ENCODE measurements at places on chromosomes 7 and 10.

DNA sequence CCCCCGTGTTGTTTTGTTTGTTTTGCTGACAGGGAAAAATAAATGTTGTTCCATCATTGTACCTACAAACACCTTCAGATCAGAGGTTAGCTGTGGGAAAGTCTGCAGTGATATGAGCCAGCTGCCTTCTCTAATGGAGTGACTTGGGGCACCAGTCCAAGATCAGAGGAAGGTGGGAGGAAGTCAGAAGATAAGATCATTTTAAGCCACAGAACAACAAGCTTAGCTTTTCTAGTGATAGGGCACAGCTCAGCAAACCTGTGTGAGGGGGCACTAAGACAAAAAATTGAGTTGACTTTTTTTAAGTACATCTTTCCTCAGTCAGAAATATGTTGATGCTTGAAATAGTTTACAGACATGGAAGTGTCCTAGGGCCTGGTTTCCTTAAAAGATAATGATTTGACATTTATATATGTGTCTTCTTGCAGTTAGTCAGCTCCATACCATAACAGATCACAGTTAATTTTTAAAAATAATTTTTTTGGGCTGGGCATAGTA lies 240.3 kb upstream of the KAT6B start:
- DNase-seq, result no peak

DNA sequence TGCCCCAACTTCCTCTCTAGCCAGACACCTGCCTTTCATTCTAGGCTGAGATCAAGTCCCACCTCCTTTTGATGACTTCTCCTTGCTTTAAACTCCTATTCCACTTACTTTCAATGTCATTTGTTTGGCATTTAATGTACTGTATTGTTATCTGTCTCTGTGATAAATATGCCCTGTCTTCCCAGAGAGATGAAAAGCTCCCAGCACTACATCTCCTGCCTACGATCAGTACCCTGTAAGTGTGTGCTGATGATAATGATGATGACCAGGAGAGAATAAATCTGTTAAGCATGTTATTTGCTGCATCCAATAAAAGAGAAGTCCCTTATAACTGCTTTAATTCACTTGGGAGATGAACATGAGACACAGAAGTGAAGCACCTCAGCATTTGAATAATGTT lies 367.4 kb upstream of the C7orf33 start:
- no peak for DNase-seq

GRCh38 chr7:75758491-75758890 lies 13.5 kb downstream of the CCL26 start:
- DNase-seq, result no peak

DNA sequence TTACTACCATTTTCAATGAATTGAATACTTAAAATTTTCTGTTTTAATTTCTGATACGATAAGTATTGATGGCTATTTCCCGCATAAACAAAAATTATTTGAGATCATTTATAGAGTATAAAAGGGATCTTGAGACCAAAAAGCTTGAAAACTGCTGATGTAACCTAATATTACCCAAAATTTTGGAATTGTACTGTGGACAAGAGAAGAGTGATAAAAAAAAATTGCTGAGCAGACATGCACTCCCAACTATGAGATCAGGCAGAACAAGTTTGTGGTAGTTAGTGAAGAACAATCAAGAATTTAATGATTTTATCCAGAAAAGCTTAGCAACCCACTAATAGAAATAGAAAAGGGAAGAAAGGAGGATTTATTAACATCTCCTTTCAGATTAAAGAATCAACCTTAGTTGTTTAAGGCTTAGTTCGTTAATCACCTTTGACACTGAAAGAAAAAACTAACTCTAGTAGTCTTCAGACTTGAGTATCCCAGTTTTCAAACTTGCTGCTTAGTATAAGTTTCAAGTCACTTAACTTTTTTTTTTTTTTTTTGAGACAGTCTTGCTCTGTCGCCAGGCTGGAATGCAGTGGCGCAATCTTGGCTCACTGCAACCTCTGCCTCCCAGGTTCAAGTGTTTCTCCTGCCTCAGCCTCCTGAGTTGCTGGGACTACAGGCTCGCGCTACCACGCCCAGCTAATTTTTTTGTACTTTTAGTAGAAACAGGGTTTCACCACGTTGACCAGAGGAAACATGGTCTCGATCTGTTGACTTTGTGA lies 50.6 kb upstream of the ZC3HAV1 start:
- no peak for DNase-seq

DNA sequence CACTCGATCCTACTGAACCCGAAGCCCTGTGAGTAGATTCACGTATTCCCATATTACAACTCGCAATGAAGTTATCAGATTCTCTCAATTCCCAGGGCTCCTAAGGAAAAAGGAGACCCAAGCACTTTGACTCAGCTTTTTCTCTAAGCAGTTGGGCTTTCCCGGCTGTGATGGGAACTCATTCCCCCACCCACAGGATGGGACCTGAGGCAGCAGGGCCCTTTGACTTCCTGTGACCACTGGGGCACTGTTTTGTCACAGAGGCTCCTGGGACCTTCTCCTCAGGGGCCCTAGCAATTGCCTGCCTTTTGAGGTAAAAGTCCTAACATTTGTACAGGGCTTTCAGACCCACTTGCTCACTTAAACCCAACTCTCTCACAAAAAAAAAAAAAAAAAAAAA lies 122.8 kb upstream of the PDLIM1 start:
- no peak for DNase-seq

GRCh38 chr7:30222515-30223215 lies 61.7 kb upstream of the ZNRF2 start:
- DNase-seq, result no peak

- no peak for DNase-seq
Measured at GRCh38 chr7:33156441-33156840, 27.1 kb downstream of the BBS9 start.

DNA sequence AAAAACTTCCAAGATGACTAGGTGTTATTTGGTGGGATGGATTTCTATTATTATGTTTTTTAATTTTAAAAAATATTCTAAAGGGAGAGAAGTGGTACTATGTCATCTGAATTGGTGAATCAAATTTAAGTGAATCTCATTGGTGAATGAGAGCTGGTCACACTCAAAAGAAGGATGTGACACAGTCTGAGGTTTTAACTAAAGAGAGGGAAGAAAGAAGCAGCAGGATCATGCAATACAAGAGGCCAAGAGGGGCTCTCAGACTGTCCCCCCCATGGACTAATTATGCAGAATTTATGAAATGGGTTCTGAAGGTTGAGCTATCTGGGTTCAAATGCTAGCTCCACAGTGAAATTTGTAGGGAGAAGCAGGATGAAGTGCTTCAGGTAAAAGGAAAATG lies 16.2 kb downstream of the MACC1 start:
- DNase-seq, result no peak

- DNase-seq, result no peak
Measured at GRCh38 chr7:155809947-155810769, 2.1 kb downstream of the SHH start.

DNA sequence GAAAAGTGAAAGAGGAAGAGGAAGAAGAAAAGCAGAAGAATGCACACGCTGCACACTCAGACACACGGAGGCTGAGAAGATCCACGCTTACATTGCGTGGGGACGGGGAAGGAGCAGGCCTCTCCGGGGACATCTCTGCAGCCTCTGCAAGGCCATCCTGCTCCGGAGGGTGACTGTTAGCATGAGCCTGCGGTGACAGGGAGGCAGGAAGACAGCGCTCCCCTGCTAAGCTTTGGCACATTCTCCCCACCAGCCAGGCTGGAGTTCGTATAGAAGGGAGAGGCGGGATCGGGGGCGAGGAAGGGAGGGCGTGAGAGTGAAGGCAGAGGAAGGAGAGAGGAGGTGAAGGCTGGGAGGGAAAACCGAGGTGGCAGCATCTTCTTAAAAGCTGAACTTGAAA lies 366.0 kb upstream of the SHH start:
- DNase-seq, result no peak

GRCh38 chr7:95596198-95597063 lies at the start of gene PDK4:
Gene PDK4 (minus strand): TSS chr7:95596516. CDS start chr7:95596293, 223 bp downstream.
- no peak for DNase-seq
